A549 treated with Hydrocortisone at 1 μM for 4 hours (cell line): ENCODE measurements at places on chromosomes 3 and 15. TPM values are rescaled to one million over a fixed set of nuclear protein-coding genes. Genes with fewer than 3 reads are reported as not detected.

The FOXB1 gene
- not detected in 5 replicates for total RNA-seq

The VGLL3 gene
- 5.2 to 12.1 TPM (median 8.7 TPM) in 5 replicates for total RNA-seq

The MYRIP gene
- total RNA-seq, result 0.05 TPM in 1 of 5 replicates, not detected in the others

The POLQ gene
- total RNA-seq, result 5.6 to 7.0 TPM (median 6.9 TPM) in 5 replicates

The NR2F2 gene
- total RNA-seq, result 19.3 to 23.3 TPM (median 20.6 TPM) in 5 replicates

The ITIH4 gene
- total RNA-seq, result 0.44 to 1.5 TPM (median 1.1 TPM) in 5 replicates

The GPR160 gene
- total RNA-seq, result 1.4 to 1.9 TPM (median 1.6 TPM) in 5 replicates

The DET1 gene
- 5.5 to 6.6 TPM (median 5.9 TPM) in 5 replicates for total RNA-seq

The CHL1 gene
- not detected in 5 replicates for total RNA-seq

The TP63 gene
- 0.10 to 0.22 TPM (median 0.20 TPM) in 5 replicates for total RNA-seq

The SLC2A2 gene
- not detected in 5 replicates for total RNA-seq

The FOXL2NB gene
- 0.63 to 1.6 TPM (median 1.2 TPM) in 5 replicates for total RNA-seq

The CCR1 gene
- not detected in 5 replicates for total RNA-seq

The MESP2 gene
- 0.24 to 0.84 TPM (median 0.48 TPM) in 5 replicates for total RNA-seq

The GPR62 gene
- not detected in 5 replicates for total RNA-seq

The TNFSF10 gene
- 0.06 to 0.12 TPM (median 0.08 TPM) in 3 of 5 replicates, not detected in the others for total RNA-seq

The CSPG5 gene
- 0.84 to 1.1 TPM (median 1.1 TPM) in 5 replicates for total RNA-seq
